ENCODE measurements at places on chromosomes 4 and X.

GRCh38 chr4:18007625-18008024, 13.9 kb downstream of the LCORL start:
- no peak for DNase-seq

DNA sequence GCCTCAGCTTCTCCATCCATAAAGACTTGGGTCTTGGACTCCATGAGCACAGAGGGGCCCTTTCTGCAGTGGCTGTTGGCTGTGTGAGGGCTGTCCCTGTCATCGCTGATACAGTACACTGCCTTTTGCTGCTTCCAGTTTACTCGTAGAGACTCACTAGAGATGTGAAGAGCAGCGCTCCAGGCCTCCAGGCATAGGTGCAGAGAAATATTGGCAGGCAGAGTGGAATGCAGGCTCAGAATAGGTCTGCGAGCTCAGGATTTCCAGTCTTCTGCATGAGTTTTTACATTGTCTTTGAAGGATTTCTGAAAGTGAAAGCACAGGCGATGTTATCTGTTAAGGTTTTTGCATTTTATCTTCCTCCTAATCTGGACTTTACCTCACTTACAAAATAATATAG, 97.4 kb downstream of the AASDH start:
- DNase-seq = no peak

GRCh38 chr4:107896158-107896645, 35.1 kb upstream of the CYP2U1 start:
- peak; percentile 92 for DNase-seq

DNA sequence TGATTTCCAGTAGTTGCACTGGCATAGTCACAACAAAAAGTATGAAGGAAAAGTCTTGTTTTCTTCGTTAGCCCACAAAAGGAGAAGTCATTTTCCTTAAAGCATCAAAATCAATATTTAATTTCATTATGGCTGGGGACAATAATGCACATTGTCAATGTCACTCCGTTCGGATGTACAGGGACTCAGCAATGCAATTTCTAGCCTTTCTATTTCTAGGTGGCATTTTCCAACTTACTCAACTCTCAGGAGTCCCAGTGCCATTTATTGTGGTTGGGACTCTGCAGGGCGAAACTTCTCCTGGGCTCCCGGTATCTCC, 99.6 kb downstream of the CEP135 start:
- no peak for DNase-seq

DNA sequence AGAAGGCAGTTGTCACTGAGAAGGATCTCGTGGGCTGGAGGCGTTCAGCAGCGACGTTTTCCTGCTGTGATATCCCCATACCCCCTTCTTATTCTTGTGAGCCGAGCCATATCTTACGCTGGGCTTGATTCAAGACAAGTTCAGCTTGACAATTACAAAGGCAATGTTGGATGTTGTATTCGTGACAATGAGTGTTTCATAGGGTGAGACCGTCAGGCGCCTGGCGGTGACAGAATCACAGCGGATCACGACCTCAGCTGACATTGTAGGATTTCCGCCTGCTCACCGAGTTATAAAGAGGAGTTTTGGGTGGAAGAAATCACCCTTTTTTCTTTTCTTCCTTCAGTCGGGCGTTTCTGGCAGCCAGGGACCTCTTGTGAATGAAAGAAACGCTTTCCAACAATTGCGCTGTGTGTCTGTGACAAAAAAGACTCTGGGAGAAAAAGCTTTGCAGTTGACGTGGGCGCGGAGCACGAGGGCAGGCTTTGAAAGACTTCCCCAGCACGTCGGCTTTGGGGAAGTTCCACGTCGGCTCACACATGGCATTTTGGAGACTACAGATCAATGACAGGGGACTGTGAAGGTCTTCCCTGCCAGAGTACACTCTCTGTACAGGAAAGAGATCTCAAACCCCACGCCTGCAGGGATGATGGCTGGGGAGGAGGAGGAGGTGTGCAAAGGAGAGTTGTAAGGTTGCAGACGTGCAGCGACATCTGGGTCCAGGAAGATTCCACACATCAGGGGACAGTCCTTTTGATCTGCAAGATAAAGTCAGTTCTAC, 135.4 kb downstream of the CRLF2 start:
- no peak for DNase-seq

- DNase-seq = no peak
These were observed 318.3 kb upstream of the SLC7A11 start for GRCh38 chr4:138560448-138560847.

GRCh38 chr4:147617841-147618691, 869 bp downstream of the TMEM184C start:
- no peak for DNase-seq
